Cardiac septum (tissue), 1 donor: ENCODE measurements at places on chromosomes 5 and 9.

DNA sequence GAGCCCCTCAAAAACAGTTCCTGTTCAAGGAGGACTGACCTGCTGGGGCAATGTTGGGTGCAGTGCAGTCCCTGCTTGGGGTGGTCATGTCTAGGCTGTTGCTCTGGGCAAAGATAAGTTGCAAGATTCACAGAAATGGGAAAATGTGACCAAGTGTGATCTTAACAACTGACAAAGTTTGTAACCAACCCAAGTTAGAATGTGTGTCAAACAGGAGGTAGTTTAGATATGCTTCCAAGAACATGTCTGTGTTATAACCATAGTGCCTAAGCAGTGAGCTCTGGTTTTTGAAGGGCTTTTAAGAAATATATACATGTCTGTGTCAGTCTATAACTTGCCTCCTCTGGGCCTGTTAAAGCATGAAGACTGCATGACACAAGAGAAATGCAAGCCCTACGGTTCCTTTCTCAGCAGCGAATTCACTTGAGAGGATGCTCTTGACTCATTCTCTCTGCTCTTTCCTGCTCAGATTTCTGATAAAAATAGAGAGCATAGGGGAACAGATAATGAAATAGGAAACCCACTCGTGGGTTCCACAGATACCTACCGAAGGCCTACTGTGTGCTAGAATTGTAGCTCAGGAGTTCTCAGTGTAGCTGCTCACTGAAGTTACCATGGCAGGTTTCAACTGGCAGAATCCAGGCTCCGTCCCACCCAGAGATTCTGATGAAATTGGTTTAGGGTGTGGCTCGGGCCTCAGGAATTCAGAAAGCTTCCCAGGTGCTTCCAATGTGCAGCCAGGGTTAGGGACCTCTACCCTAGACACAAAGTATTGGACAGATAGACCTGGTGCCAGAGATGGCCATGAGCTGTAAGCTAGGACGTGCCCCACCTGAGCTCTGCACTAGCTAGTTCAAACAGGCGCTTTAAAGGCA, 52.4 kb downstream of the ARHGEF37 start:
- DNase-seq, result no peak

DNA sequence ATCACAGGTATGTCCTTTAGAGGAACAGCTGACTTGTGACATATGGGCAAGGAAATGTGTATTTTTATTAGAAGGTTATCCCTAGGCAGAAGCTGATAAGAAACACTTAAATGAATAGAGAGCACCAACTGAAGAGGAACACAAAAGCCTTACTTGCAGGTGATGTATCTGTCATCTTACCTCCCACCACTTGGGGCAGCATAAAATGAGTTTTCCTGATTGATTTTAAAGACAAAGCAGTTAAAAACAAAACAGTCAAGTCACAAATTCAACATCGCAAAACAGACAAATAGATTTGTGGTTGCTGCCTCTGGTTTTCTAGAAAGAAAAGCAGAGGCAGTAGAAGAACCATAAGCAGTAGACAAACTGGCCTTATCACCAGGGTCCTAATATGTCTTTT, 302.4 kb upstream of the ZNF462 start:
- DNase-seq, result no peak

DNA sequence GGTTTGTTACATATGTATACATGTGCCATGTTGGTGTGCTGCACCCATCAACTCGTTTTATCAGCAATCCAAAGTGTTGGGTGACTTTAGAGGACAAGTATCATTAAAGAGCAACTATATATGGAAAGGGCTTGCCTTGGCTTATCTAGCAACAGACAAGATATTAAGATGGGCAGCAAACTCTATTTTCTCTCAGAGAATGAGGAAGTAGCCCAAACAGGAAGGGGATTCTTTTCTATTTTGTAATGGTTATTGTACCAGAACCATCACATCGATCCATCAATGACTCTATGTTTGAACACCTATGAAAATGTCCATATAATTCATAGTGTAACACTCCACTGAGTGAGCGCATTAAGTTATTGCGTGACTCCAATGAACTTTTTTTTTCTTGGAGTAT, 260.1 kb upstream of the SLC24A2 start:
- no peak for DNase-seq

- no peak for DNase-seq
Measured at GRCh38 chr9:88645879-88646199, 110.9 kb downstream of the NXNL2 start.
